ENCODE measurements at places on chromosomes 2 and 18. TPM values are rescaled to one million over a fixed set of nuclear protein-coding genes. Genes with fewer than 3 reads are reported as not detected.

CRYGD gene
- total RNA-seq: not detected

GATA6 gene
- 8.3 TPM for total RNA-seq

UGT1A9 gene
- total RNA-seq: not detected

GRCh38 chr2:172437419-172438341 is 10.3 kb downstream of the ITGA6 start:
- DNase-seq: no peak
- H3K27ac ChIP-seq: peak overlapping the region; percentile 25
- no peaks in the 10 kb centered on the region for H3K36me3 ChIP-seq
- H3K27me3 ChIP-seq: no peaks in the 10 kb centered on the region
- peaks cover 66% of the 10 kb centered on the region for H3K4me1 ChIP-seq

- H3K27ac ChIP-seq: no peak overlapping the region
- H3K4me3 ChIP-seq: no peak overlapping the region
- no peaks in the 10 kb centered on the region for H3K36me3 ChIP-seq
- no peak for DNase-seq
- no peaks in the 10 kb centered on the region for H3K4me1 ChIP-seq
- no peaks in the 10 kb centered on the region for H3K27me3 ChIP-seq
These were observed 19.5 kb upstream of the ERCC3 start for GRCh38 chr2:127313406-127313805.

GRCh38 chr2:9771481-9772017 is 71.7 kb upstream of the TAF1B start:
- no peaks in the 10 kb centered on the region for H3K27me3 ChIP-seq
- H3K4me3 ChIP-seq: no peak overlapping the region
- no peaks in the 10 kb centered on the region for H3K36me3 ChIP-seq
- H3K4me1 ChIP-seq: peaks cover 40% of the 10 kb centered on the region
- H3K27ac ChIP-seq: peak overlapping the region; percentile 68

- H3K27ac ChIP-seq: no peak overlapping the region
- no peak for DNase-seq
- H3K27me3 ChIP-seq: no peaks in the 10 kb centered on the region
These were observed 361.7 kb upstream of the PKDCC start for GRCh38 chr2:41686156-41686555.

DNA sequence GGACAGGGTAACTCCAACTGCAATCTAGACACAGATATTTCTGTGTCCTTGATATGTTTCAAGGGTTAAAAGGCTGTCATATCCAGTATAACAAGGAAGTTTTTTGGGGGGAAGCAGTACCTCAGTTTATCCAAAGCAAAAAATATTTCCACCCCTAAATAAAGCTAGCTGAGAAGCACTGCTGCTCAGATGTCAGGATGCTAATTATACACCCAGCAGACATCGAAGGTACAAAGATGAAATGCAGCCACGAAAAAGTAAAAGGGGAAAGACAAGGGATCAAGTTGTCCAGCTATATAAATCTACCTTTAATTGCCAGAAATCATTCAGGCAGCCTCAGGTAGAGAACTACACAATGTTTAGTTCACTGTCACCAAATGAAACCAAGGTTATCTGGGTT is 26.2 kb downstream of the ELAC1 start:
- no peaks in the 10 kb centered on the region for H3K36me3 ChIP-seq
- DNase-seq: no peak
- no peaks in the 10 kb centered on the region for H3K4me1 ChIP-seq
- H3K27ac ChIP-seq: no peak overlapping the region
- H3K27me3 ChIP-seq: no peaks in the 10 kb centered on the region
- no peak overlapping the region for H3K4me3 ChIP-seq

DNA sequence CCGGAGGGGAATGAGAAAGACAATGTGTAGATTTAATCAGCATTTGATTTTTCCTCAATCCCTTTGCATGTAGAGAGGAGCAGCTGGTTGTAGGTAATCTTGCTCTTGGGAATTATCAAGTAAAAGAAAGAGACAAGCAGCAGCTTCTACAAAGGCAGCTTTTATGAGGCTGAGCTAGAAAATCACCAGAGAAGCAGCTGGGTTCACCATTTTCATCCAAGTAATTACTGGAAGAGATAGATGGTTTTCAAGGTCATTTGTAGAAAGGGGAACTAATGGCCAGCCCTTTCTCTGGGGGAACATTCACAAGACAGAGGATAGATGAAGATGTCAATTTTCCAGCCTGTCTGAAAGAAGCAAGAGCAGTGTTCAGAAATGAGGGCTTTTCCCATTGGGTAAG is 113.0 kb downstream of the RND3 start:
- no peaks in the 10 kb centered on the region for H3K36me3 ChIP-seq
- no peaks in the 10 kb centered on the region for H3K27me3 ChIP-seq
- H3K27ac ChIP-seq: no peak overlapping the region
- H3K4me3 ChIP-seq: no peak overlapping the region
- H3K4me1 ChIP-seq: no peaks in the 10 kb centered on the region

- H3K36me3 ChIP-seq: peaks cover 5% of the 10 kb centered on the region
- H3K27ac ChIP-seq: peak overlapping the region; percentile 68
These were observed 27.4 kb downstream of the HPCAL1 start for GRCh38 chr2:10329880-10330699.

DNA sequence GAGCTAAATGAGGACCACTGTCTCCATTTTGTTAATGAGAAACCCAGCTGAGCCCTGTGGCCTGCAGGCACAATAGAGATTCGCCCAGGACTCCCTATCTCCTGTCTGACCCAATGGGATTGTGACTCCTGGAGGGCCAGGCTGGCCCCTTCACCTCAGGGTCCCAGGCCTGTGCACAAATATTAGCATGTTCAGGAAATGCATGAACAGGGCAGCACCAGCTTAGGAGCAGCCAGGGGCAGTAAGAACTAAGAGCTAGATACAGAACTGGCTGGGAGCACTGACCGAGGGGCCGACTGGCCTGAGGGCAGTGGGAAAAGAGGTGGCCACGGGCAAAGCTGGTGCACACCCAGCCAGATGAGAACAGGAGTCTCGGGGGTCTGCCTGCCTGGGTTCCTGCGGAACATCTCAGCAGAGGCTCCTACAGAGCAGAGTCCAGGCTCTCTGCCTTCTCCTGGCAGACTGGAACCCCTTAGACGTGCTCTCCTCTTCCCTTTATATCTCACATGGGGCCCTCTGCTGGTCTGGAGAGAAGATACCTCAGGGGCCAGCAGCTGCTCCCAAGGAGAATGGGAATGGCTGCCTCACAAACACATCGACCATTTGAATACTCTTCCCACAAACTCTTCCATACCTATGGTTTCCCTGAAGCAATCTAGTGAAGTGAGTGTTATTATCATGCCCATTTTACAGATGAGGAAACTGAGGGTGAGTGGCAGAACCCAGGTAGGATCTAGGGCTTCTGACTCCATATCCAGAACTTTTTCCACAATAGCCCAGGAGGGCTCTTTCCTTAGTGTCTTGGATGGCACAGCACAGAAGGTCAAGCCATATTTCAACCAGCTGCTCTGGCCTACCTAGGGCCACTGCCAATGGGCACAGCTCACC is 77.6 kb upstream of the OTOF start:
- H3K4me1 ChIP-seq: no peaks in the 10 kb centered on the region
- peaks cover 33% of the 10 kb centered on the region for H3K27me3 ChIP-seq
- H3K4me3 ChIP-seq: no peak overlapping the region
- H3K36me3 ChIP-seq: no peaks in the 10 kb centered on the region
- H3K27ac ChIP-seq: no peak overlapping the region

DNA sequence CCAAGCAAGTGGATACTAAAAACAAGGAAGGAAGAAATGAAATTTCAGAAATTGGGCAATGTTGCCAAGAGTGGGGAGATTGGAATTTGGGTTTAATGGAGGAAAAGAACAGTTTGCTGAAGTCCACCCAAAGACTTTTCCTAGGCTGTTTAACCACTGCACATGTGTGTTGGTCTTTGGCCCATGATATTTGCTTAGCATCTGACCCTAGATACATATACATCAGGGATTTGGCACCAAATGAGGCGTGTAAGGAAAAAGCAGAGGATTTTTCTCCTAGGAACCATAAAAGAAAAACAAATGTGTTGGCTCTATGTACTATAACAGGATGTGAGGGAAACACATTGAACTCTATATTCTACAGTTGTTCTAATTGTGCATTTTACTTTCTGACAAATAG is 80.7 kb upstream of the CD28 start:
- no peaks in the 10 kb centered on the region for H3K27me3 ChIP-seq
- no peak overlapping the region for H3K27ac ChIP-seq

DNA sequence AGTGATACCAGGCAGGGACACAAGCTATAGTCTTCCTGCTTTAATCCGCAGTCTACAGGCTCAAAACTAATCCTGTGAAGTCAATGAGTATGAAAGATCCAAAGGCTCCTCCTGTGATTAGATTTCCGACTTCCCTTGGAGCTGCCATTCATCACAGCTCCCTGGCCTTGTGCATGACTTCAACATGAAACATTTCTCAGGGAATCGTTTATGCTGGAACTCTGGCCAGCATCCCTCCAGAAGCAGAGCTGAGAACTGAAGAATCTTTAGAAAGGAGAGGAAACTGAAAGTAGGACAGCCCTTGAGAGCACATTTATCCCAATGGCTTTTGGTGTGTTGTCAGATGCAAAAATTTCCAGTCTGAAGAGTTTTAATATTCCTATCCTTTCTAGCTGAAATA is 84.3 kb upstream of the SESTD1 start:
- H3K4me3 ChIP-seq: no peak overlapping the region
- H3K4me1 ChIP-seq: peaks cover 25% of the 10 kb centered on the region
- no peak overlapping the region for H3K27ac ChIP-seq
- H3K36me3 ChIP-seq: no peaks in the 10 kb centered on the region

DNA sequence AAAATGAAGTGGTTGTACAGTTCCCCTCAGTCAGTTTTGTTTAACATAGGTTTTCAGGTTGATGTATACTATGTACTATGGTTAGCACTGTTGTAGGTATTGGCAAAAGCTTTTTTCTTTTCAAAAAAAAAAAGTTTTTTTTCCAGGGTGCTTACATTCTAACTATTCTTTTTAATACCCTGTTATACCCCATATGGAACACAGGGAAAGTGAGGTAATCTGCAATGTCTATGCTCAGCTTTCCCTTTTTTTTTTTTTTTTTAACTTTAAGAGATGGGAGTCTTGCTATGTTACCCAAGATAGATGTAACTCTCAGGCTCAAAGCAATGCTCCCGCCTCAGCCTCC is 590 bp upstream of the CCDC138 start:
- peak overlapping the region; percentile 84 for H3K27ac ChIP-seq
- peaks cover 39% of the 10 kb centered on the region for H3K36me3 ChIP-seq
- no peaks in the 10 kb centered on the region for H3K27me3 ChIP-seq
- H3K4me3 ChIP-seq: peak overlapping the region; percentile 51
- H3K4me1 ChIP-seq: peaks cover 18% of the 10 kb centered on the region
- no peak for DNase-seq

DNA sequence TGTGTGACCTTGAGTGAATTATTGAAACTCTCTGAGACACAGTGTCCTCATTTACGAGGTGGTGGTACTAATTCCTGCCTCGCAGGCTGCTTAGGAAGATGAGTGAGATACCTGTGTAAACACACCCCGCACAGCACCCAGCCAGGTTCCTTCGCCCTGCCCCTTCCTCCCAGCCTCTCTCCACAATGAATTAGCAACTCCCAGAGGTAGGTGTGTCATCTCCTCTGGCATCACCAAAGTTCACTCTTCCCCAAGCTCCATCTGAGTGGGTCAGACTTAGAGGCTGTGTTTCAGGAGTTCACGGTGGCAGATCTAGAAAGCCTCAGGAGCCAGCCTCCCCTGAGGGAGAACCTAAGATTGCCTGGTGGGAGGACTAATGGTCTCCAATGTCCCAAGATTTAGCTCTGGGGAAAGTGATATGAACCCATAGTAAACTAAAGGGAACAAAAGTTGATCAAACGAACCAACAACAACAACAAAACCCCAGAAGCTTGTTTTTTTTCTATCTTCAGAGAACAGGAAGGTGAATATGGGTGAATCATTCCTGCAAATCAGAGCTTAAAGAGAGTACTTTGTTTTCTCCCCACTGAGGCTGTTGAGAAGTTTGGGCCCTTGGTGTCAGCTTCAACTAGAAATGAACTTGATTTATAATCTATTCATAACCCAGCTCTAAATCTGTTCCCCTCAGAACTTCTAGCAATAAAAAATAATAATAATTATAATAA is 44.4 kb upstream of the NRP2 start:
- no peaks in the 10 kb centered on the region for H3K4me1 ChIP-seq
- DNase-seq: no peak
- H3K27me3 ChIP-seq: no peaks in the 10 kb centered on the region
- H3K36me3 ChIP-seq: no peaks in the 10 kb centered on the region

- no peak overlapping the region for H3K4me3 ChIP-seq
- no peaks in the 10 kb centered on the region for H3K36me3 ChIP-seq
- DNase-seq: no peak
- no peak overlapping the region for H3K27ac ChIP-seq
- H3K27me3 ChIP-seq: no peaks in the 10 kb centered on the region
- peaks cover 5% of the 10 kb centered on the region for H3K4me1 ChIP-seq
These were observed 67.1 kb upstream of the EPAS1 start for GRCh38 chr2:46230115-46230571.

DNA sequence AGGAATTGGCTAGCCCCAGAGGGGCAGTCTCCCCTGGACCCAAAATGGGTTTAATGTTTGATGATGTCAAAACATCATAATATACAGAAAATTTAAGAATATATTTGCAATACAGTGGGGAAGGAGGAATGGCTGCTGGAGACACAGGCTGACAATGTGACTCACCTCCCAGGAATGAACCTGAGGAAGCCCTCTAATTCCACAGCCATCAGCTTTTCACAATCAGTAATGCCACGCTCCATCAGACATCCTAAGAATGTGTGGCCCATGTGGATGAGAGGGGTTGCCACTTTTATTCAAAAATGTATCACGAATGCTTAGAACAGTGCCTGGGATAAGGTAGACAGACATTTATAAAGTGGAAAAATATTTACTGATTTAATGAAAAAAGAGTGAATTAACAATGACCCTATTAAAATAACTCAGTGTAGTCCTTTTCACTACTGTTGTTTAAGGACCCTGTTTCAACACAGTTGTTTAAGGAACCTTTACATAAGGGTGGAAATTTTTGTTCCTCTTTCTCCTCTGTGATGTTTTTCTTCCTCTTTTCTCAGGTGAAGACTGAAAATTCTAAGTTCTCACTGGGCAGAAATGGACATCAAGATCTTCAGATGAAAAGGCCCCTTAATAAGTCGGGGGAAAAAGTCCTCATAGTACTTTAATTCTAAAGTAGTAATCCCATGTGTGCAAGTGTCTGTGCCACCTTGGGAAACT is 17.5 kb upstream of the TMEM163 start:
- no peak for DNase-seq
- no peaks in the 10 kb centered on the region for H3K36me3 ChIP-seq
- H3K27me3 ChIP-seq: no peaks in the 10 kb centered on the region
- H3K4me3 ChIP-seq: no peak overlapping the region
- H3K27ac ChIP-seq: no peak overlapping the region

DNA sequence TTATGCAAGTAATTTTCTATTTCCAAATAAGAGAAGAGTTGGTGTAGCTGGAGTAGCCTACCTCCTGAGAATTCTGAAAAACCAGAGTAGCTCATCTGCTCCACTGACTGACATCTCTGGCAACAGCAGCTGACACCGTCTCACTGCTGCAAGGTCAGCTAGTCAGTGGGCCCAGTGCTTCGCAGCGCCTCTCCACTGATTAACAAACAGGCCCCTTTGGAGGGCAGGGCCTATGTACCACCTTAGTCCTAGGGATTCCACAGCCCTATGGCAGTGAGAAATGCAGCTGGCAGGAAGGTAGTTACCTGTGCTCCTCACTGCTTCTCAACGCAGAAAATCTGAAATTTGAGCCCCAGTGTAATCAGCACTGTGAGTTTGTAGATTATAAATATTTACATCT is 97.5 kb downstream of the DLGAP1 start:
- H3K27me3 ChIP-seq: no peaks in the 10 kb centered on the region
- H3K4me3 ChIP-seq: no peak overlapping the region
- no peaks in the 10 kb centered on the region for H3K36me3 ChIP-seq
- DNase-seq: no peak
- H3K27ac ChIP-seq: no peak overlapping the region
- H3K4me1 ChIP-seq: no peaks in the 10 kb centered on the region

Data from tibial nerve (tissue), 4 donors.